ENCODE measurements at places on chromosomes 4 and X.

DNA sequence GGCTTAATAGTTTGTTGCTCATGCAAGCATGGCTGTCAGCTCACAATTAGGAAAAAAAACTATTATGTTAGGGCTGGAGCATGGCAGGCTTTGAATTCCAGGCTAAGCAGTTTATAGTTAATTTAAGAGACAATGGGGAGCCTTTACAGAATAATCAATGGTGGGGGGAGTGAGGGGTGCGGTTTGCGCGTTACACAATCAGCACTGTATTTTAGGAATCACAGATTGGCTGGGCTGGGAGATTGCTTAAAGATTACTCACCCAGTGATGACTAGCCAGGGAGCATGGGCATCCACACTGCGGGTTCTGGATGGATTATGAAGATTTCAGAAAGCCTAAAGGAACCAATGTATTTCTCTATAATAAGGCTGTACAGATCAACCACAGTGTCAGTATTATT is 186.6 kb downstream of the SOX3 start:
- no peak for DNase-seq

- no peak for DNase-seq
Observed at GRCh38 chr4:155597933-155598451, 68.7 kb upstream of the GUCY1A1 start.

- DNase-seq, result peak; percentile 14
Observed at GRCh38 chrX:50812995-50813842, 775 bp downstream of the SHROOM4 start.

GRCh38 chr4:106898621-106899230 is 137.4 kb downstream of the DKK2 start:
- peak; percentile 11 for DNase-seq

DNA sequence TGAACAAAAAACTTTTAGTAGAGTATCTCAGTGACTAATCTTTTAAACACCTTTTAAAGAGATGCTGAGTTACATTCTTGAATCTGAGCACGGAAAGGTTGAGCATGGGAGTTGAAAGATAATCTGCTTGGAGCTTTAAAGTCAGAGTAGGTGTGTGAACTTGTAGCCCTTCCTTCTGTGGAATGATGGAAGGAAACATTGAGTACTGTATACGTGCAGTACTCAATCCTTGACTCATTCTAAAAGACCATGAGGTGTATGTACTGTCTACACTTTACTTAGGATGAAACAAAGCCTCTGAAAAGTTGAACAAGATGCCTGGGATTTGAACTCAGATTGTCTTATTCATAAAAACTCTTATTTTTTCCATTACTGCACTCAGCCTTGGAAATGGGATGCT is 3.4 kb downstream of the ENOPH1 start:
- no peak for DNase-seq

GRCh38 chr4:38177641-38178391 is 217.6 kb downstream of the PTTG2 start:
- no peak for DNase-seq

GRCh38 chr4:155972098-155972497 is 18.4 kb upstream of the CTSO start:
- peak; percentile 57 for DNase-seq

DNA sequence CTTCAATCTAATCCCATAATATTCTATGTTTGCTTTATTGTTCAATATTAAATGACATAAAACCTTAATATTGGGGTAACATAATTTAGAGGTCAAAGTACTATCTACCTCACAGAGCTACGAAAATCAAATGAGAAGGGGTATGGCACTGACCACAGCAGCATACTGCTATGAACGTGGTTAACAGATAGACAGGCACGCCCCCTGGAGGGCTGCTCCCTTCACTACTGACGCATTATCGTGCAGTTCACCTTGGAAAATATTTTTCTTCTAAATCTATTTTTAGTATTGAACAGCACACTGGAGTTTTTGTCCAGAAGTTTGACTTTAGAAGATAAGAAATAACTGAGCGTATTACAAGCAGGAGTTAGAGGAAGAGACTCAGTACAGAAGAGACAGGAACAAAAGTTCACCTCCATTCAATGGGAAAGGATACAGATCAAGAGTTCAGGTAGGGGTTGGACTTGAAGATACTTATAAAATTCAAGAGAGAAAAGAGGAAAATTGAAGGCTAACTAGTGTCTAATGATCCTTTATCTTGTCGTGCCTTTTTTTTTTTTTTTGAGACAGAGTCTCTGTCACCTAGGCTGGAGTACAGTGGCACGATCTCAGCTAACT is 22.7 kb downstream of the MAP9 start:
- DNase-seq, result peak; percentile 48

DNA sequence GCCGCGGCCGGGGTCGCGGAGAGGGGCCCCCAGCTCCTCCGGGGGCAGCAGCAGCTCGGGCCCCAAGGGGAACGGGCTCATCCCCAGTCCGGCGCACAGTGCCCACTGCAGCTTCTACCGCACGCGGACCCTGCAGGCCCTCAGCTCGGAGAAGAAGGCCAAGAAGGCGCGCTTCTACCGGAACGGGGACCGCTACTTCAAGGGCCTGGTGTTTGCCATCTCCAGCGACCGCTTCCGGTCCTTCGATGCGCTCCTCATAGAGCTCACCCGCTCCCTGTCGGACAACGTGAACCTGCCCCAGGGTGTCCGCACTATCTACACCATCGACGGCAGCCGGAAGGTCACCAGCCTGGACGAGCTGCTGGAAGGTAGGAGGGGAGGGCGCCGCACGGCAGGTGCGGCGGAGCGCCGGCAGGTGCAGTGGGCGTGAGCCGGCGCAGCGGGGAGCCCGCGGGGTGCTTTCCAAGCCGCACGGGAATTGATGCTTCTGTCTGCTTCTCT is 886 bp downstream of the DCLK2 start:
- DNase-seq, result peak; percentile 31

DNA sequence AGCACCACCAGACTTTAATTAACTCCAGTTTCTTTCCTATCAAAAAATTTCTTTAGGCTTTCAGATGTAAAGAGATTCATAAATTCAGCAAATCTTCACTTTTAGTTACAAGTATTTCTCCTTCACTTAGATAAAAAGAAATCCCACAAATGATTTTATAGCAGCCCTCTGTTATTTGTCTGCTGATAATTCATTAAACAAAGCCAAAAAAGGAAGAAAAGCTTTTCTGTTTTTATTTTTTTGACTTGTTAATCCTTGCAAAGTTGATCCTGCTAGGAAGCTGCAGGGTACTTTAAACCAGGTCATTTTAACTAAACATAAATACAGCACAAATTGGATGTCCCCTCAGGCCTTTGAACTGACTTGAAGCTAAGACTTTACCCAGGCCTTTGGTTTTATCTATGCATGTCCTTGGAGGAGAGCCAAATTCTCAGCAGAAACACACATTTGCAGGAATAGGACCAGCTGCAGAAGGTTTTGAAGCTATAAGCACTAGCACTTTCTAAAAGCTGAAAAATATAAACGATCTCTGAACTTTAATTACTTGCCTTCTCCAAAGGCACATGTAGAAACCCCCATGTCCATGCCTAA is 57.5 kb downstream of the PCDH18 start:
- no peak for DNase-seq

- no peak for DNase-seq
Observed at GRCh38 chr4:163878336-163879121, 384.0 kb downstream of the TMA16 start.

- no peak for DNase-seq
Observed at GRCh38 chrX:107102980-107103379, 15.6 kb downstream of the RBM41 start.

DNA sequence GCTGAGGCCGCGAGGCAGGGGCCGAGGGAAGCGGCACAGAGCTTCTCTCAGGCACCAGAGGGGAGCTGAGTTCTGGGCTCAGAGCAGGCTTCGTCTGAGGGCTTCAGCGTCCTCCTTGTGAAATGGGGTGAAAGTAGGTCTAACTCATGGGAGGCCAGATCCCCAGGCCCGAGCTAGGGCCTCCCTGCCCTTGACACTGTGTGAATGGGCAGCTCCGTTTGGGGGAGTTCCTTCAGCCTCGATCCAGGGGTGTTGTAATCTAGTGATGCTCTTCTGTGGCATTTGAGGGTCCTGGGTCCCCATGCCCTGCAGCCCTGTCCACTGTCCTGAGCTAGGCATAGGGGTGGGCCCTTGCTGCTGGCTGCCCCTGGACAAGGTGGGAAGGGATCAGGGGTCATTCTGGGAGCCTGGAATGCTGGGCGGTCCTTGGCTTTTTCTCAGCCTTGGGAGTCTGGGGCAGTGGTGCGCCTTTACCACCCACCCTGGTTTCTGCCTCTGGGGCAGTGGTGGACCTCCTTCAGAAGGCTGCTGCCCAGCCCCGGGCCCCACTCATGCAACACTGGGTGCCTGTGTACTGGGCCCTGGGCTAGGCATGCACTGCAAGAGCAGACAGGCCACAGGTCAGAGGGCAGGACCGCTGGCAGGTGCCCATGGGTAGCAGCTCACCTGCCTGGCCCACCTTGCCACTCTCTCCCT is 4.1 kb downstream of the SH3BP2 start:
- DNase-seq, result no peak

GRCh38 chr4:139027776-139028175 is 12.2 kb downstream of the NOCT start:
- DNase-seq, result no peak

DNA sequence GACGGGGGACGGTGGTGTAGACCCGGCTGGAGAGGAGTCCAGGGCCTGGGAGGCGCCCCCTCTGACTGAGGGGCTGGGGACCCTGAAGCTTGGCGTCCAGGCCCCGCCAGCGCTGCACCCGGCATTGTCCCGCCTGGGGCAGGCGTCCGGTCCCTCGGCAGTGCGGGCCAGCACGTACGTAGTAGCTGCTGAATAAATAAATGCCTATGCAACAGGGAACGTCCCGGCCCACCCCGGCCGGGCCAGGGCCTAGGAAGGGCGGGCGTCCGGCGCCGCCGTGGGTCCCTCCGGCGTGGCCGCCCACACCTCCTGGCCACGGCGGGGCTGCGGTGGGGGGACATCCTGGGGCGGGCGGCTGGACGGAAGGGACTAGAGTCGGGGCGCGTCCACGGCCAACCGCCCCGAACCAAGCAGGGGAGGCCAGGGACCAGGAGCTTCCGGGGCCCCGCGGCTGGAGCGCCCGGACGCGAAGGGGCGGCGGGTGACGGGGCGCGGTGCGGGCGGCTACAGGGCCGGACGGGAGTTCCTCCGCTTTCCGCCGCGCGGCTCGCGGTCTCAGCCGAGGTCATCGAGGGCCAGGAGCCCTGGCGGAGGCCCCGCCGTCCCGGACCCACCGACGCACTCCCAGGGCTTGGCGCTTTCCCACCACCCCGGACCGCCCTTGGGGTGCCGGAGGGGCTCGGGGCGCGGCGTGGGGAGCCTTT is 886 bp upstream of the WWC2 start:
- peak; percentile 23 for DNase-seq

- DNase-seq, result no peak
Observed at GRCh38 chr4:82648356-82648755, 86.6 kb upstream of the TMEM150C start.

DNA sequence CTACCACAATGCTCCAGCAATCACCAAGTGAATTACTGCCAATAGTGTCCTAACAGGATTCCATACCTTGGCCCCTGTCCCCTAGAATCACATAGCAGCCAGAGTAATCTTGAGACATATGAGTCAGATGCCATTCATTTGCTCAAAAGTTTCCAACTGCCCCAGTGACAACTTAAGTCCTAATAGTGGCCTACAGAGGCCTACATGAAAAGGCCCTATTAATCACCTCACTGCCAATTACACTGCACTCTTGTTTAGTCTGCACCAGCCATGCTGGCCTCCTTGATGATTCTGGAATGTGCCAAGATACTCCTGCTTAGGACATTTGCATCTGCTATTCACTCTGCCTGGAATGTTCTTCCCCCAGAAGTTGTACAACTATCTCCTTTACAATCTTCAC is 130.7 kb downstream of the NR3C2 start:
- no peak for DNase-seq
